ENCODE measurements at places on chromosomes 3 and 15.

- no peak for DNase-seq
Observed at GRCh38 chr3:24709956-24710355, 215.3 kb upstream of the THRB start.

DNA sequence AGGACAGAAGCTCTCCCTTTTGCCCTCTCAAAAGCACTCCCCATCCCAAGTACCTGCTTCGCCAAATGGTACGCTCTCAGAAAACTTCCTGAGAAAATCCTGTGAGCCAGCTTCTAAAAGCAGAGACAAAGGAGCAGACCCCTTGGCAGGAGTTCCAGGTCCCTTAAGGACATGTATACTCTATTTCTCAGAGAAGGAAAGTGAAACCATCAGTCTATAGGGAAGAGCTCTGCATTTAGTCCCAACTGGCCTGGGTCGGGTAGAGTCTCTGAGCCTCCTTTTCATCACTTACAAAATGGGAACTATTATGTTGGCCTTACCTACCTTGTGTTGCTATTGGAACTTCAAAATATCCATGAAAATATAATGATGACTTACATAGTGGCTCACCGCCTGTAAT is 19.7 kb downstream of the DAPK2 start:
- no peak for DNase-seq

GRCh38 chr3:100465892-100466777 is 26.3 kb upstream of the TMEM45A start:
- no peak for DNase-seq

DNA sequence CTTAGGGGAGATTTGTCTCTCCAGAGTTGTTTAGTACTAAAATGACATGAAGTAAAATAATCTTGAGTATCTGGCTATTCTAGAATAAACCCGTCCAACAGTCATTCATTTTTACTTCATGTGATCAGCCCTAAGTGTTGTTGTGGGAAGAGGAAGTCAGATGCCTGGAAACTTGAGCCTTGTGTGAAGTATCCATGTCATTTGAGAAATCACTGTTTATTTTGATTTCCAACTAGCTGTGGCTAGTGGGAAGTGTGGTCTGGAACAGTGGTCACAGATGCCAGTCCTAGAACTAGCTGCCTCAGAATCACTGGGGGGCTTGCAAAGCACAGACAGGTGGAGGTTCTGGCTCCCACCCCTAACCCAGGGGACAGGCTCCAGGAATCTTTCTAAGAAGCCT is 77.7 kb upstream of the LIMD1 start:
- DNase-seq = no peak

DNA sequence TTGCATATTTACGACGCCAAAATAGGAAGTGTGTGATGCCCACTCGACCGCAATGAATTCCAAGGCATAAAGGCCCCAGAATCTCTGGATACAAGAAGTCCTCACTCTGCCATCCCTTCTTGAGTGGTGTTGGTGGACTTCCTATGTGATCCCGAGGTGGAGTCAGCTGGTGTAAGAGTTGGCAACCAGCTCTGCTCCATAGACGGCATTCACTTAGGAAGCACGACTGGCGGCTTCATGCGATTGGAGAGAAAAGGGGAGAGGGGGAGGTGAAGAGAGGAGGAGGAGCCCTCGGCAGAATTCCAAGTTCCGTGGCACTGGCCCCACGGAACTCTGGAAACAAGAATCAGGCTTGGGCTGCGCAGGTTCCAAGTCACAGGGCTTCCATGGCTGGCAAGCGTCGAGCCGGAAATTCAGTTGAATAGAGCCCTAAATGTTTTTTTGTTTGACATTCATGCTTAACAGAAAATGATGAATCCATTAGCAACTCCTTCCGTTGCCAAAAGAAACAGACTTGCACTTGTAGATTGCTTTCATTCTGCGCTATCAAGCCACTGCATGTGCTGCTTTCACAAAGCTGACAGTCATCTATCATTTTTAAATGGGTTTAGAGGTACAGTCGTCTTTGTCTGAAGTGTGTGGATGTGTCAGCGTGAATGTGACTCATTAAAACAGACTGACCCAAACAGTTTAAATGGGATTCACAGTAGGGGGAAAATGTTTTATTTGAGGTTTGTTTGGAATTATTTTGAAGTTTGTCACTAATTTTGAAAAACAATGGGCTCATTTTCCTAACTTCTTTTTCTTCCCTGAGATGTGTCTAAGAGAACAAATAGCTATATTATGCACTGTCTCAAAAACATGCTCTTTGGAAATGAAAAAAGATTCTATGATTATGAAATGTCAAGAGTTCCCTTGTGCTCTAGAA is 428.3 kb upstream of the ATP11B start:
- DNase-seq = no peak

DNA sequence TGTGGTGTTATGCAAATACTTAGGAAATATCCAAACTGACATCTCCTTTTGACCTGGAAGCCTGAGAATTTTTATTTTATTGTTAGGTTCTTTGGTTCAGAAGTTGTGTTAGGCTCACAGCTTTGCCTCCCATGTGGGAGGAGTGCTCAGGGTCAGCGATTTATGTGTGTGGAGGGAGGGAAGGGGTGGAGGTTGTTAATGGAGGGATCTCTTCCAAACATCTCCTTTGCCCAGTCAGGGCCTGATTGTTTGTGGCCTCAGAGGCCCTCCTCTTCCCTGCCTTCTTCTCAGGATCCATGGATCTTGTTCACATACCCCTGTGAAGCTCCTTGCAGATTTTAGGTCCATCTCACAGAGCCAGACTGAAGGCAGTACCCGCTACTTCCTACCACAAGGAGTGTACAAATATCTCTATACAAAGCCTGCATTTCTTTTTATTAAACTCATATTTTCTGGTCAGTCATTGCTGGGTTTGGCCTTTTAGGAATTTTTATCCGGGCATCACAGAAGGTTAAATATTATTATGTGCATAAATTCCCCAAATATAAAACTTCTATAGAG is 40.3 kb downstream of the BBX start:
- DNase-seq = no peak

DNA sequence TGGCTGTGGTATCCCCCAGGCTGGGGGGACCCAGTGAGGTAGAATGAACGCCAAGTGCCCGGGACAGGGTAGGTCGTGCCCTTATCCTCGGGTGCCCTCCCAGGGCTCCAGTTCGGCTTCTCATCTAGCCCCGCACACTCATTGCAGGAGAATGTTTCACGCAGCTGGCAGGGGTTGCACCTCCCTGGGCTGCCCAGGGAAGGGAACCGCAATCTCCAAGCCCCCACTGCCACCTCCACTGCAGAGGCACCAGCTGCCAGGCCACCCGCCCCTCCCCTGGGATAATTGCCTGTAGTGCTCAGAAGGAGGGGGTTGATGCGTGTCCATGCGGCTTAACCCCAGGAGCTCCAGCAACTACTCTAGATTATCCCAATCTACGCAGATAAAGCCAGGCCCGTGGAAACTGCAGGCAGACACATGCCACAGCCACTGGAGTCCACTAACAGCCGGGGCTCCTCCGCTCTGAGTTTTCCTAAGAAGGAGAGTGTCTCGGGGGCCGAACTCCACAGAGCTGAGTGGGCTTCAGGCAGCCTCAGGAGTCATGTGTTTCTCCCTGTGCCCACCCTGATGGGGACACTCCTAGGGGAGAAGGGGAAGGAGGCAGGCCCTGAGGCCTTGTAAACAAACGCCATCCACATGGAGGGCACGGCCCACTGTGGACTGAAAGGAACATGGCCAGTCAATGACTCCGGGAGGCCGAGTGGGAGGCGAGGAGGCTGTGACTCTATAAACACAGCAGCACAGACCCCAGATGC is 137.2 kb upstream of the IQSEC1 start:
- DNase-seq = no peak

DNA sequence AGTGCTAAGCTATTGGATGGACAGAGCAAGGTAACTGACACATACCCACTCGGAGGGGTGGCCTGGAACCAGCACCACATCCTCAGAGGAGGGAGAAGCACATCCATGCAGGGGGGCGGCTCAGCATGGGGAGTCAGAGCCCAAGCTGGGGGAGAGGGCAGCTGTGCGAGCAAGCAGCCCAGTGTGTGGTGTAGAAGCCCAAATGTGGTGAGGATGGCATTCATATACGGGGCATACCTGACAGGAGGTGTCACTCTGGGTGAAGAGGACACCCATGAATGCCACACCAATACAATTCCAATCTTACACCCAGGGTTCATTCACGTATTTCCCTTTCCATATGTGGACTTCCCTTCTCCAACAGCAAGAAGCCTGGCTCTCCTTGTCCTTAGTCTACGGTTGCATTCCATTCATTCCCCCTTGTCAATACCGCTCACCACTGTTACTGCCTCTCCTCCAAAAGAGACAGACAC is 58.7 kb upstream of the ACAN start:
- DNase-seq = no peak

DNA sequence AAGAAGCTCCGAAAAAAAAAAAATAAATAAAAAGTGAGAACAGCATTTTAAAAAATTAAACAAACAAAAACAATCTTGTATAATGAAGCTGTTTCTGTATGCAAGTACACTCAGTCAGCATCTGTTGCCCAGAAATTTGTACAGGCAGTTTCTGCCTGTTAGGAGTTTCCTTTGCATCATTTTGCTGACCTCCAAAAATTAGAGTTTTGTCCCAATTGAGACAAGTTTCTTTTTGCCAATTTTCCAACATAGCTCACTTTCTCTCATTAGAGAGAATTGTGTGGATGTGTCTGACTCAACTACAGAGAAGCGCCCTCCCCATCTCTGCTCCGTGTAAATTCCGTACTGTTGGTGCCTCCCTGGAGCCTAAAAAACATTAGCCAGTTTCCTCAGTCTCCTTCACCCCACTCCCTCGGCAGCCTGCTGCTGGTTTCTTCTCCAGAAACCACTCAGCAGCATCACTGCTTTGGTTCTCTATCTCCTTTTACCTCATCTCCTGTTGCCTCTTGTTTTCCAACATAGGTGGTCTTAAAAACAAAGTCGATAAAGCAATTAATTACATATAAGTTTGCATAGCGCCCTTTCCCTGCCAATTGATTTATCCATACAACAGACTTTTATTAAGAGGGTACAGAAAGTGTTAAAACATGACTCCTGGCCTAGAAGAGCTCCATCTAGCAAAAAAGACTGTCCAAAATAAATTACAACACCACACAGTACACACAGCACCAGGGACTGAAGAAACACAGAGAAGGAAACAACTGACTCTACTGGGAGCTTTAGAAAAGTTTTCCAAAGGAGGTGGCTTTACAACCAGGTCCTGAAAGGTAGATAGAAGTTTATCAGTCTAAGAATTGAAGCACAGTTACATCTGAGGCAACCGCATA is 286.7 kb downstream of the SHOX2 start:
- no peak for DNase-seq

DNA sequence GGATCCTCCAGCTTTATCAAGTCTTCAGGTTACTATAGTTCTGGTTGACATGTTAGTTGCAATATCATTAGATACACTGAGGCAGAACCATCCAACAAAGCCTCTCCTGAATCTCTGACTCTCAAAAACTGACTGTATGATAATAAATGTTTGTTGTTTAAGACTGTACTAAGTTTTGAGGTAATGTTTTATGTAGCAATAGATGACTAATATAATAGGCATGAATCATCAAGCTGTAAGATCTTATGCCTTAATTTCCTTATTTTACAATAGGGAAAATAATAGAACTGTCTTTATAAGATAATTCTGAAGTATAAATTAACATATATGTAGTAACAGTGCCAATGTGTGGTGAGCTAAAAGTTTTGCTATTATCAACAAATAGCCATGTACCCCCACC is 88.9 kb upstream of the TBC1D5 start:
- no peak for DNase-seq

GRCh38 chr15:74333662-74334061 is 33.8 kb downstream of the CYP11A1 start:
- DNase-seq = no peak

GRCh38 chr15:35784745-35785144 is 238.8 kb upstream of the DPH6 start:
- DNase-seq = no peak

DNA sequence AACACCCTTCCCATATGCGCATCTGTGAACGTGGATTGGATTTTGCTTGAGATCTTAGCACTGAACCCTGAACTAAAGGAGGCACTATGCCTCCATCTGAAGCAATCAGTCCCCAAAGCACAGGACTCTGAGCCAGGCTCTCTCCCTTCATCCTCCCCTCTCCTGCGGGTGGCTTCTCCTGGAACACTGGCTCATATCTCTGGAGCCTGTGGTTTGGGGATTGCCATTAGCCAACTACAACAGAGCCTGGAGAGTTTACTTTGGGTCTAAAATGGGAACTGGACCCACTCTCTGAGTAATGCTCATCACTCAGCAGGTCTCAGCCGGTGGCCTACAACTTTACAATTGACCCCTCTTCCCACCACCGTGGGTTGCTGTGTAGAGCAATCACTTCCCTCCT is 190.8 kb upstream of the HES1 start:
- no peak for DNase-seq

DNA sequence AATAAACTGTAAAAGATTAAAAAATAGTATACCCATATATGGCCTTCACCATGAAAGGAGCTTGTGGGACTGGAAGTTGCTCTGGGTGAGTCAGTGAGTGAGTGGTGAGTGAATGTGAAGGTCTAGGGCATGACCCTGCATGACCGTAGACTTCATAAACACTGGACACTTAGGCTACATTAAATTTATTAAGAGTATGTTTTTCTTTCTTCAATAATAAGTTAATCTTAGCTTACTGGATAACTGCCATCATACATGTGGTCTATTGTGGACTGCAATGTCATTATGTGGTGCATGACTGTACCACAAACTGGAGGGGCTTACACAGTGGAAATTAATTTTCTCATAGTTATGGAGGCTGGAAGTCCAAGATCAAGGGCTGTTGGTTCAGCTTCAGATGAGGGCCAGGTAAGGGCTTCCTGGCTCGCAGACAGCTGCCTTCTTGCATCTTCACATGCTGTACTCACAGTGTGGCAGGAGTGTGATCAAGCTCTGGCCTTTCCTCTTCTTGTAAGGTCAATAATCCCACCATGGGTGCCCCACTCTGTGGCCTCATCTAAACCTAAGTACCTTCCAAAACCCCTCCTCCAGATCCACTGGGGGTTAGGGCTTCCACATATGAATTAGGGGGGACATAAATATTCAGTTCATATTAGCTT is 40.8 kb upstream of the PRR23E start:
- DNase-seq = no peak

GRCh38 chr3:182424006-182424405 is 369.3 kb upstream of the ATP11B start:
- DNase-seq = no peak

DNA sequence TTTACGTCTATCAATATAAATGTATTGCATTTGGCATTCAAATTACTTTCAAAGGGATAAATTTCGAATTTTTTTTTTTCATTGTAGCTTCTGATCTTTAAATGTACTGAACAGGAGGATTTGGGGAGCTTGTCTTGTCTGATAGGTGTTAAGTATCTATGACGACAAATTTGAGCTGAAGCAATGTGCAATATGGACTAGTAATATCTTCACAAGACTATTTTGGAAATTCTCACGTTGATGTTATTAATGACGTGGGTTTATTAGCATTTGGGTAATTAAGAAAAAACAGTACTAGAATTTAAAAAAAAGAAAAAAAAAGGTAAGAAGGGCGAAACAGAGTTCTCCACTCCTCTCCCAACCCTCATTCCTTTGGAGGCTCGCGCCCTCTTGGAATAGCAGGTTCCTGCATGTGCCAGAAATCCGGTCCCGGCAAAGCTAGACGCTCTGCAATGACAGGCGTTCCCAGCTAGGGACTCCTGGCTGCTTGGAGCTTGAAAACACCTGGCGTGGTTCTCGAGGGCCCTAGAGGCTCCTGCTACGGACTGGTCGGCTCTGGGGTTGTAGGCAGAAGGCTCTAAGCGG is 648 bp upstream of the P2RY1 start:
- DNase-seq = no peak

GRCh38 chr3:172711454-172711795 is 558 bp upstream of the NCEH1 start:
- DNase-seq = no peak
